ENCODE measurements at places on chromosomes 12 and 14.

GRCh38 chr14:100106250-100107112 lies 41.3 kb downstream of the EVL start:
- peak; percentile 34 for DNase-seq

GRCh38 chr12:253116-253831 lies 9.4 kb downstream of the SLC6A13 start:
- DNase-seq = no peak

DNA sequence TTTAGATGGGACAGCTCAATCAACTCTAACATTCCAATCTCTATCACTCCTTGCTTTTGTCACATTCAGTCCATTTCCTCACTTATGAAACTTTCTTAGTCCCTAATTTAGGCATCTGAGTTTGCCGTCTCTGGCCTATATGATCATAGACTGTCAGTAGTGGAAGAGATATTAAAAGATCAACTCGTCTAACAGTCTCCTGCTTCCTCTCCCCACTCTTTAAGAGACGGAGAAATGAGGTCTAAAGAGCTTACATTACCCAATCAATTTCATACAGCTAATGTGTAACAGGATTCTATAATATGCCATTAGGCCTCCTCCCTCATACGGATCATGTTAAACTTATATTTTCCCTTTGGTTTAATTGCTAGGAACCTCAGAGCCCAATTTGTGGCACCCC lies 6.5 kb upstream of the ATP23 start:
- DNase-seq = no peak

- DNase-seq = no peak
Measured at GRCh38 chr12:129570796-129571400, 332.9 kb downstream of the TMEM132D start.

DNA sequence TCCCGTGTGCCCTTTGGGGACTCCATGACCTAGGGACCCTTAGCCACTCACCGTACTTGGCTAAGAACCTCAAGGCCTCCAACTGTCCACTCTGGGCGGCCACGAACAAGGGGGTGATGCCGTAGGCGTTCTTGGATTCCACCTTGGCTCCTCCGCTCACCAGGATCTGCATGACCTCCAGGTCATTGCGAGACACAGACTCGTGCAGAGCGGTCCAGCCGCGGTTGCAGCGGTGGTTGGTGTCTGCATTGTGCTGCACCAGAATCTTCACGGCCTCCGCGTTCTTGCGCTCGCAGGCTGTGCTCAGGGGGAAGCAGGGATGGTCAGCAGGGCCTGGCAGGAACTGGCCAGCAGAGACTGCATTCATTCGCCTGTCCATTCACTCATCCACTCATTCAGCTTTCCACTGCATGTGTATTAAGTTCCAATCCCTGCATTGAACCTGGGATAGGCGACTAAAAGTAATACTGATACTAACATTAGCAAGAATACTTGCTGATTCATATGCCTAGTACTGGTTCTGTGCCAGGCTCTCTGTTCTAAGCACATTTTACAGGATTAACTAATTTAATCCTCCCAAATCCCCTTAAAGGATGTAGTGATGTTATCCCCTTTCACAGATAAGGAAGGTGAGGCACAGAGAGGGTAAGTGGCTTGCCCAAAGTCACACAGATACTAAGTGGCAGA lies 23.9 kb downstream of the FAM181A start:
- no peak for DNase-seq

All from stimulated activated CD4-positive, alpha-beta T cell treated with anti-CD3 and anti-CD28 coated beads, Interleukin-4, amount 100 ng/mL, for 4 hours (primary cell).